GM12878 (cell line): ENCODE measurements at places on chromosomes 11 and 22. TPM values are rescaled to one million over a fixed set of nuclear protein-coding genes. Genes with fewer than 3 reads are reported as not detected.

DNA sequence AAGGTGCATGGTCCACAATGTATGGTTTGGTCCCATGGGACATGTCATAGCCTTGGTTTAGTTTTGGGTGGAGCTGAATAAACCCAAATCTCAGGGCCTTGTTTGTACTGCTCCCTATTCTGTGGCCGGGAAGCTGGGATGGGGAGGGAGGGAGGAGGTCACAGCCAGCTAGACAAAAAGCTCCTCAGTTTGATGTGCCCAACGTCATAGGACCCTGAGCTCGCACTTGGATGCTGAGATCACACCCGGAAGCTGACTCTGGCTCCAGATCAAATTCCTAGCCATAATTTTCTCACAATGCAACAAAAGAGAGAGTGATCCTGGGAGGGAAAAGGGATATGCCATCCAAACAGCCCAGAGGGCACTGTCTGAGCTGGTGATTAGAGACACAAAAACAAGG is 1.5 kb downstream of the HSPB2 start:
- H3K4me1 ChIP-seq, result no peaks in the 10 kb centered on the region
- no peak for DNase-seq
- no peaks in the 10 kb centered on the region for H3K36me3 ChIP-seq
- H3K4me3 ChIP-seq, result no peak overlapping the region
- H3K27ac ChIP-seq, result no peak overlapping the region

DNA sequence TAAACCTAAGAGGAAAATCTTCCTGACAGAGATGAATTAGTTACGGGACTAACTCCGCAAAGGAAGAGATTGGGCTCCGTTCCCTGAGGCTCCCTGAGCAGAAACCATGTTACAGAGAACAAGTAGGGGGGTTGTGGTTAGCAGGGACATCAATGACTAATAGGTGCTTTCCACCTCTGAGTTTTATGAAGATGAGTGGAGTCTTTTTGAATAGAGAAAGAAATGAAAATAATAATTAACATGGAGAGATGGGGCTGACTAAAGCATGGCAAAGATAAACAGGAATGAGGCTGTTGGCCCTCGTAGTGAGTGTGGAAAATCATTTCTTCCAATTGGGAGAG is 47.5 kb upstream of the PICALM start:
- H3K4me3 ChIP-seq, result 0 out of 2 replicates have a peak overlapping the region, but pooled peaks have one; percentile 37
- peak; percentile 77 for DNase-seq
- H3K4me1 ChIP-seq, result peaks cover 18% of the 10 kb centered on the region
- H3K36me3 ChIP-seq, result no peaks in the 10 kb centered on the region
- H3K27me3 ChIP-seq, result no peaks in the 10 kb centered on the region

DNA sequence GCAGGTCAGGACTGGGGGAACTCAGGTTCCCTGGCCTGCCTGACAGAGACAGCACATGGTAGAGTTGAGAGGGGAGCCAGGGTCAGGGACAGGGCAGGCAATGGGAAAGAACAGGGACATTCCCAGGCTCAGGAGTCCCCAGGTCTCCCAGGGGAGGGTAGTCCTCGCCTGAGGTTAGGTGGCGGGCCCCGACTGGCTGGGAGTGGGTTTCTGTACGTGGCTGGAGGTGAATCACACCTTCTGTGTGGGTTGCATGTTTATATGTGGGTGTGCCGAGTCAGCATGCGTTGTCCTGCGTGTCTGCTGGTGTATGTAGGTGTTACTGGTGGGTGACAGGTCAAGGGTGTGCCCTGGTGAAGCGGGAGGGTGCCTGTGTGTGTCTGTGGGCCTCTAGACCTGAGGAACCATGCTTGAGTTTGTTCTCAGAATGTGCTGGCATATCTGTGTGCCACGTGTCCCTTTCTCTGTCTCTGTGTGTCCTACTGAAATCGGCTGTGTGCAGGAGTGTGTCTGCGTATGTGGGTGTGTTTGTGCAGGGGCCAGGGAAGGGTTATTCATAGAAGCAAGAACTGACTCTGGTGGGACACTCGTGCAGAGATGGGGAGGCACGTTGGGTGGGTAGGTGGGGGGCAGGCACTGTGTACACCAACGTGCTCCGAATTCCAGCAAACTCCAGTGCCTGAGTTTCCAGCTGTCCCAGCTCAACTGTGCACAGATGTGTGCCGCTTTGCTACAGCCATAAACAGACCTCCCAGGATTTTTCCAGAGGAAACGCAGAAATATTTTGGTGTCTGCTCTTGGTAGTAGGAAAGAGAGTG is 23.8 kb upstream of the OAF start:
- H3K27me3 ChIP-seq, result no peaks in the 10 kb centered on the region; the same call in 1 of the 2 replicates
- no peaks in the 10 kb centered on the region for H3K36me3 ChIP-seq
- H3K4me1 ChIP-seq, result peaks cover 8% of the 10 kb centered on the region
- H3K27ac ChIP-seq, result no peak overlapping the region

DNA sequence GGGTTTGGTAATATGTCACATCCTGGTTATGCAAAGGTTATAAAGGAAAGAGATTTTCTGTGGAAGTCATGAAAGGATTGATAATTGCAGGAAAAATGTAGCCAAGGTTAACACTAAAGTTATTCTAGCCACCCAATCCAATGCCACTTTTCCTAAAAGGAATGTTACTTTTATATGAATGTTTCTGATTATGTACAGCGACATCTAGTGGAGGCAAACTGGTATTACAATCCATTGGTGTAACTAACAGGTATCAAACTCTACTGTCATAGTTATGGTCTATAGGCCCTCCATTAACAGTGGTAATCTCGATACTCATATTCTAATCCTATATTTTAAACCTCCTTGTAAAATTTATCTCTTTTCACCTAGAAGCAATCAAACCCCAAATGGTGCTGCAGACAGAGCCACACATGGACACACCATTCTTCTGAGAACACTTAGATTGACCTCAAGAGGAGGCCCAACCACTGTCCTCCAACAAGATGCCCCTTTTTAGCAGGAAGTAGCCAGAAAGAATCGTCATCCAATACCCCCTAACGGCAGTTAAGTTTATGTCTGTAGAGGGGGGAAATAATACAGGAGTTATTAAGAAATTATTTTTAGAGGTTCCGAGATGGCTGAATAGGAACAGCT is 74.9 kb upstream of the RAG2 start:
- no peaks in the 10 kb centered on the region for H3K27me3 ChIP-seq
- no peaks in the 10 kb centered on the region for H3K36me3 ChIP-seq
- H3K4me1 ChIP-seq, result no peaks in the 10 kb centered on the region
- H3K27ac ChIP-seq, result no peak overlapping the region
- no peak overlapping the region for H3K4me3 ChIP-seq

DNA sequence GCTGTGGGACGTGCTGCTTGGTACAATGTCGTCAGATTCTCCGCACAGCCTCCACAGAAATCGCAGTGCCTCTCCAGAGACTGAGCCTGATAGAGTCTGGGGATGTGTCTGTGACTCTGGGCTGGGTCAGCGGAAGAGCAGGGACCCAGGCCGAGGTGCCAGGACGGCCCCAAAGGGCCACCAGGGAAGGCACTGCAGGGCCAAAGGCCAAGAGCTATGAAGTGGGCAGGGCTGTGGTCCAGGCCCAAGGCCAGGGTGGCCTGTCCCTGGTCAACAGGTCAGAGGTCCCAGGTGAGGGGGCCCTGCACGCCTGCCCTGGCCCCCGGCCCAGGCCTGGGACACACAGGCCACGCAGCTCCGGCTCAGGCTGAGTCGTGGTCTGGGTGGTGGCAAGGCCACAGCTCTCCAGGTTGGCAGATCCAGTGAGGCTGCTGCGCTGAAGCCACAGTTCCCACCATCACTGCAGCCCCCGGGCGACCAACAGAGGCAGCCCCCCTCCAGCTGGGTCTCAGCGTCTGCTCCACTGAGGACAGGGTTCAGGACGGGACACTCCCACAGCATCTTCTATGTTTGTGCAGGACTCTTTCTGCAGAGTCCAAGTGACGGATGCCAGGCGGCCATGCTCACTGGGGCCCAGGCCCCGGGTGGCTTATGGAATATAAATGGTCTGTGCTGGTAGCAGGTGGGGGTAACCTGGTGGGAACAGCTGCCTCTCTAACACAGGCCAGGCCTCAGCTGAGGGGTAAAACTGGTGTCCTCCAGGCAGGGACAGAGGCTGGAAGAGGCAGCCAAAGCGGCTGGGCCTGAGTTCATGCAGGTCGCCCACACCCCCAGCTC is 4.8 kb upstream of the PIM3 start:
- no peak for DNase-seq
- H3K4me3 ChIP-seq, result no peak overlapping the region

Gene DDI1
- not detected in 2 replicates for polyA plus RNA-seq
